ENCODE measurements at places on chromosomes 3 and 15.

GRCh38 chr3:117355566-117355965, 646.0 kb downstream of the TUSC7 start:
- peak; percentile 61 for DNase-seq

GRCh38 chr15:89361451-89362202, 27.0 kb upstream of the POLG start:
- DNase-seq, result peak; percentile 81

DNA sequence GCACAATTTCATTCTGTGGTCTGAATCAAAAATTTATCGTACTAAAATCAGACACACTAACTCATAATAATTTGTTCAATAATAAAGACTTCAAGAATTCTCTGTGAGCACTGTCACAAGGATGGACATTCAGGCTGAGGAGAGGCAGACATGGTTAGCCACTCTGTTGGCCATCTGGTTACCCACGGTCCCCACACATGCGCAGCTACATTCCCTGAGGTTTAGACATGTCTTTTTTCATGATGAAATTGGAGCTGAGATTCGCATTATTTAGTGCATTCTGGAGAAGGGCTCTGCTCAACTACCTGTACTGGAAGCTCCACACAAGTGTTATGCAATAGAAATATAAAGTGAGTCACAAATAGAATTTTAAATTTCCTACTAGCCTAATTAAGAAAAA, 156.9 kb downstream of the SUCNR1 start:
- DNase-seq, result peak; percentile 4

DNA sequence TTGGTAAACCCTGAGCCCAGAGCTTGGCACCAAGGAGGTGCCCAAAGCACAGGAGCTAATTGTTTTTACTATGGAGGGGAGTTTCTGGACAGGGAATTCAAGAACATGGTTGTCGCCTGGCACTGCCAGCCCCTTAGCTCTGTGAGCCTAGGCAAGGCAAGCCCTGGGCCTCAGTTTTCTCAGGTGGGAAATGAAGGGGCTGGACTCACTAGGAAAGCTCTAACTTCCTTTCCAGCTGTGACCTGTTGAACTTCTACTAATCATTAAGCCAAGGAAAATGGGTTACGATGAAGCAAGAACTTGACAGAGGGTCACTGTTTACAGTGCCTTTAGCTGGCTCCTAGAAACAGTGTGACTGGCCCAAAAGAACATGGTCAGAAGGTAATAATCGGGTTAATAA, 277.2 kb downstream of the SHQ1 start:
- no peak for DNase-seq

DNA sequence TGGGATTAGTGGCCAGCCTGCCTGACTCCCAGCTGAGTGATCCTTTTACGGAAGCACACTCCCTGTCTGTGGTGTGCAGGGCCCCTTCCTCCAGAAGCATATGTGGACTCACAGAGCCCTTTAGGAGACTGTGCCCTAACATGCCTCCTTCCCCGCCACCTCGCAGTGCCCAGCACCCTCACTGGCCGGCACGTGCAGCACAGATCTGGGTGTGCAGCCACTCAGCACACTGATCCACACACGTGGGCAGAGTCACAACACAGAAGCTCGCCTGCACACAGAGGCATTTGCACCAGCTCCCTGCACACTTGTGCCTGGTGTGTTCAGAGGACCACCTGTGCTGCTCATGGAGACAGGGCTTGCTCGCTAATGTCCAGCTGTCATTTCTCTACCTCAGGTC, 23.6 kb upstream of the CSPG4 start:
- no peak for DNase-seq

GRCh38 chr3:135792858-135793475, 172.6 kb upstream of the PPP2R3A start:
- DNase-seq, result no peak

DNA sequence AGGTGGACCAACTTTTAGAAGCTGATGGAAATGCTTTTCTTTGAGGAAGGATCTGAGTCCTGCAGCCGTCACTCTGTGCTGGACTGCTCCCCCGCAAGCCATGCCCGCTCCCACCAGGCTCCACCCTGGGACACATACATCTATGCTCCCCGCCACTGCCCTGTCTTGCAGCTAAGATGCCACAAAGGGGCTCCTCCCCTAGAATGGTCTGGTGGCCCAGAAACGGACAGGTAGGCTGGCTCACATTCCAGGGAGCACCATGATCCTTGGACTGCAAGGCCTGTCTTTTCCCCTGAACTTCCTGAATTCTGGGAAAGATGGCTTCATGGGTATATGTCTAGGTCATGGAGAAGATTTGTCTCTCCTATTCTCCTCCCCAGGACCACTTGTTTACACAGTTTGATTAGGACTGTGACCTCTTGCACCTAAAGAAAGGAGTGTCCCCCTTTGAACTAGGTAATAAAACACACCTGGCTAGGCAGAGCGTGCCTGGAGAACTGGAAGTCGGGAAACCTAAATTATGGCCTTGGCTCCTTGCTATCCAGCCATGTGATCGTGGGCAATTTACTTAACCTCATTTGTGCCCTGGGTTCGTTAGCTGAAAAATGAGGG, 220.9 kb upstream of the BHLHE40 start:
- DNase-seq, result no peak

- peak; percentile 65 for DNase-seq
Observed at GRCh38 chr3:27714692-27715453, 7.2 kb downstream of the EOMES start.

DNA sequence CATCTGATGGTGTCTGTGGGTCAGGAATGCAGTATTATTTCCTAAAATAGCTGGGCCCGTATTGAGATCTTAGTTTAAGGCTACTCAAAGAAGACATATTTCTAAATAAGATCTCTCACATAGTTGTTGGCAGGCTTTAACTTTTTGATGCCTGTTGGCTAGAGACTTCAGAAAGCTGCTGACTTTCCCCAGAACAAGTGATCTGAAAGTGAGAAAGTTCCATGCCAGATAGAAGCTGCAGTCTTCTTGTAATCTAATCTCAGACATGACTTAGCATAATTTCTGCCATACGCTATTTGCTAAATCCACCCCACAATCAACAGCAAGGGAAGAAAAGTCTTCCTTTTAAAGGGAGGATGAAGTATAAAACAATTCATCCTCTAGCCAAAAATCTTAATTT, 867.1 kb downstream of the IGSF11 start:
- DNase-seq, result no peak

GRCh38 chr3:141184430-141184829, 47.2 kb upstream of the PXYLP1 start:
- no peak for DNase-seq

DNA sequence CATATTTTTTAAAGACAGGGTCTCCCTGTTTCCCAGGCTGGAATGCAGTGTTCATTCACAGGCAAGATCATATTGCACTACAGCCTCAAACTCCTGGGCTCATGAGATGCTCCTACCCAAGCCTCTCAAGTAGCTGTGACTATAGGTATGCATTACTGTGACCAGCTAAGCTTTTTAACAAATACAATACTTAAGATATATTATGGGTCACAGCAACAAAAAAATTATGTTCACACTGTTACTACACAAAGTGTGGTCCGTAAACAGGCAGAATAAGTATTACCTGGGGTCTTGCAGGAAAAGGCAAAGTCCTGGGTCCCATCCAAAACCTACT, 152.5 kb downstream of the VPS13C start:
- DNase-seq, result no peak

GRCh38 chr15:90425726-90426346, 37.8 kb downstream of the IQGAP1 start:
- DNase-seq, result no peak

DNA sequence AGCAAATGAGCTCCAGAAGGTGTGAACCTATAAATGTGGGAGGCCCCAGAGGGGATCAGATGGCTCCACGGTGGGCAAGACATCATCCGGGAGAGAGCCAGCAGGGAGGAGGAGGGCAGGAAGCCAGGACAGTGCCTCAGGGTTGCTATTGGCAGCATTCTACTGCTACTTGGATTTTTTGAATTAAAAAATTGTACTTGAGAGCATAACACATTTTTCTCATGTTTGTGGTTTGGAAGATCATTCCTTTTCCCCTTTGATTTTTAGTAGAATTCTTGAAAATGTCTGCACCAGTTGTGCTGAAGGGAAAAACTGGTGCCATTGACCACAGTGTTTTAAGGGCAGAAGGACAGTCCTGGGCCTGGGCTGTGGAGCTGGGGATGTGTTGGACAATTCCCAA, 59.2 kb downstream of the LYZL4 start:
- no peak for DNase-seq

DNA sequence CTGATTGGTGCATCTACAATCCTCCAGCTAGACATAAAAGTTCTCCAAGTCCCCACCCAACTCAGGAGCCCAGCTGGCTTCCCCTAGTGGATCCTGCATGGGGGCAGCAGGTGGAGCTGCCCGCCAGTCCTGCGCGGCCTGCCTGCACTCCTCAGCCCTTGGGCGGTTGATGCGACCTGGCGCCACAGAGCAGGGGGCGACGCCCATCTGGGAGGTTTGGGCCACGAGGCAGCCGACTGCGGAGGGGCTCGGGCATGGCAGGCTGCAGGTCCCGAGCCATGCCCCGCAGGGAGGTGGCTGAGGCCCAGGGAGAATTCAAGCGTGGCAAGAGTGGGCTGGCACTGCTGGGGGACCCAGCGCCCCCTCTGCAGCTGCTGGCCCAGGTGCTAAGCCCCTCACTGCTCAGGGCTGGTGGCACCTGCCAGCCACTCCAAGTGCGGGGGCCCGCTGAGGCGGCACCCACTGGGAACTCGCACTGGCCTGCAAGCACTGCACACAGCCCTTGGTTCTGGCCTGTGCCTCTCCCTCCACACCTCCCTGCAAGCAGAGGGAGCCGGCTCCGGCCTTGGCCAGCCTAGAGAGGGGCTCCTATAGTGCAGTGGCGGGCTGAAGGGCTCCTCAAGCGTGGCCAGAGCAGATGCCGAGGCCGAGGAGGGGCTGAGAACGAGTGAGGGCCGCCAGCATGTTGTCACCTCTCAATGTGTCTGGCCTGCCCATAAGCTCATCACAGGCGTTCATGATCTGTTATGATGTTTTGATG, 30.1 kb downstream of the COL6A6 start:
- peak; percentile 36 for DNase-seq

GRCh38 chr3:48502728-48503168, 1.2 kb downstream of the SHISA5 start:
- no peak for DNase-seq

DNA sequence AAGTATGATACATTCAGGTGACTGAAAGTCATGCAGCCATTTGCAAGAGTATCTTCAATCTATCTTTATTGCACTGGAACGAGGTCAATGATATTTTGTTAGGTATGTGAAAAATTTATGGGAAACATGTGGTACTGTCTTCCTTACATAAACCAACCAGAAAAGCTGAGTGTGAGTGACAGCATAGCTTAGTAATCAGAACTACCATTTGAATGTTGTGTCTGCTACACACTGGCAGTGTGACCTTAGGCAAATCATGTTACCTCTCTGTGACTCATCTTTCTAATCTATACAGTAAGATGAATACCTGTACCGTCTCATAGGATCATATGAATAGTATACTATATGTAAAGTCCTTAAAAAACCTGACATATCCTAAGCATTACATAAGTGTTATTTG, 337.9 kb upstream of the IL12A start:
- DNase-seq, result no peak

GRCh38 chr3:40120806-40121205, 188.7 kb upstream of the EIF1B start:
- DNase-seq, result no peak

- no peak for DNase-seq
Observed at GRCh38 chr3:6526861-6527260, 334.1 kb upstream of the GRM7 start.

GRCh38 chr3:184011230-184011876, 6.3 kb downstream of the ABCC5 start:
- DNase-seq, result no peak

DNA sequence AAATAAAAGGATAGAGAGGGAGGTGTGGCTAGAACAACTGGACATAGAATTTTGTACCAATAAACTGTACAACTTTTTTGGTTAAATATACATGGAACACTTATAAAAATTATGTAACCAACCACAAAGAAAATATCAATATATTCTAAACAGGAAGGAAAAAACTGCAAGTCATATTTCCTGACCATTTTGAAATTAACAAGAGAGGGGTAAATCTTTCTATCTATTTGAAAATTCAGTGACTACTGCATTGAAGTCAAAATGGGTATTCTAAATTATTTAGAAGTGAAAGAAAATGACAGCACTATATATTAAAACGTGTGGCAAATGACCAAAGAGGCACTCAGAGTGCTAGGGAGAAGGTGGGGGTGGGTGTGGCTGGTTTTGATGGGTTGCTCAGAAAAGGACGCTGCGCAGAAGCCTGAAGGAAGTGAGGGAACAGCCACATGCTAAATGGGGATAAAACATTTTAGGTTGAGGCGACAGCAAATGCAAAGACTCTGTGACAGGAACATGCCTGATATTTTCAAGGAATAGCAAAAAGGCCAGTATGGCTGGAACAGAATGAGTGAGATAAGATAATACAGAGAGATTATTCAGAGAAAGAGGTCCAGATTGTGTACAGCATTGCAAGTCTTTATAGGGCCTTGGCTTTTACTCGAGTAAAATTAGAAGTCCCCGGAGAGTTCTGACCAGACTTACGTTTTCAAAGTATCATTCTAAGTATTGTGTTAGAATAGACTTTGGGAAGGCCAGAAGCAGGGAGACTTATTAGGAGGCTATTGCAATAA, 41.1 kb downstream of the ERICH6 start:
- no peak for DNase-seq

All from NCI-H524 (cell line).